ENCODE measurements at places on chromosomes 16 and 17.

DNA sequence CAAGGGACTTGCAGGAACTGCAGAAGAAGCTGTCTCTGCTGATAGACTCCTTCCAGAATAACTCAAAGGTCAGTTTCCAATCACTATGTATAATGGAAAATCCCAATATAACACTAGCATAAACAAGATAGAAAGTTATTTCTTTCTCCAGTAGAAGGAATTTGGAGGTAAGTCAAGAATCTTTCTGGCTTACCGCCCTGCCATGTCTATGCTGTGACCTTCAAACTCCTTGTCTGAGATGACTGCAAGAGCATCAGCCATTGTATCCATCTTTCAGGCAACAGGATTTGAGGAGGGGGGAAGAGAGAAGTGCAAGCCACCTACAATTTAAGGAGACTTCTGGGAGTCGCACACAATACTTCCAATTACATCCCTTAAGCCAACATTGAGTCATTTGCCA, 2.7 kb downstream of the LDAF1 start:
- no peak for DNase-seq

DNA sequence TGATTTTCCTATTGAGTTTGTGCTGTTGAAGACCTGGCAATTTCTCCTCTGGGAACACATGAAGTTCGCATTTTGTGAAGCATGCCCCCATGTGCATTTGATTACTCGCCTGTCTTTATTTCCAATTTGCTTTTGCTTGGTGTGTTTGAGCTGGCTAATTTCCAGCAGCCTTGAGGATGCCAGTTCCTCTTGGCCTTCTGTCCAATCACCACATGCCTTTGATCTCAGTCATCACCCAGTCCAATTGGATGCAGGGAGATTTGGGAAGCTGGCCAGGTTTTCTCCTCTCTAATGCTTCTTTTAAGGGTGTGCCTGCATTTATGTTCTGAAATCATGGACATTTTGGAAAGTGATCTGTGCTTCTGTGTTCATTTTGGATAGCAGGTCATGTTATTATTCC, 3.8 kb upstream of the TMEM100 start:
- DNase-seq: peak; percentile 99

GRCh38 chr16:74296104-74296431, 546 bp upstream of the PSMD7 start:
- no peak for DNase-seq

GRCh38 chr17:34930283-34930682, 31.0 kb downstream of the CCT6B start:
- no peak for DNase-seq

DNA sequence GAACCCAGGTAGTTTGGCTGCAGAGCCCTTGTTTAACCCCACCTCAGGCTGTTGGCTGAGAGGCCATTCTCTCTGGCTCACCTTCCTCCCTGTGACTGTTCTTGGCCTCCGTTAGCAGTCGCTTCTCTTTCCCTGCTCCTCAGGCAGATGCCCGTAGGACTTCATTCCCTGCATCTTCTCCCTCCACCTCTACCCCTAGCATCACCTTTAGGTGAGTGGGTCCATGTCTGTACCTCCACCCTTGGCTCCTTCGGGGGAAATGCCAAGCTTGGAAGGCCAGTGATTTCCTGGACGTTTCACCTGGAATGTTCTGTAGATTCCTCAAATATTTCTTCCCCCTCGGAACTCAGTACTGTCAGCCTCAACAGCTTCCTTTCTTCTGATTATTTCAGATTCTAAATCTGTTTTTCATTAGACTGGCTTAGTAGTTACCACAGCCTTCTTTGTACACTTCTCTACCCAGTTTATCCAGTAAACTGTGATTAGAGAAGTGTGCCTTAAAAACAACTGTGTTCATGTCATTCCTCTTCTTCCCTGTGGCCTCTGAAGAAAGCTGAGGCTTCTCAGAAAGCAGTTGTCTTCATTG, 227.9 kb downstream of the MSI2 start:
- peak; percentile 70 for DNase-seq

DNA sequence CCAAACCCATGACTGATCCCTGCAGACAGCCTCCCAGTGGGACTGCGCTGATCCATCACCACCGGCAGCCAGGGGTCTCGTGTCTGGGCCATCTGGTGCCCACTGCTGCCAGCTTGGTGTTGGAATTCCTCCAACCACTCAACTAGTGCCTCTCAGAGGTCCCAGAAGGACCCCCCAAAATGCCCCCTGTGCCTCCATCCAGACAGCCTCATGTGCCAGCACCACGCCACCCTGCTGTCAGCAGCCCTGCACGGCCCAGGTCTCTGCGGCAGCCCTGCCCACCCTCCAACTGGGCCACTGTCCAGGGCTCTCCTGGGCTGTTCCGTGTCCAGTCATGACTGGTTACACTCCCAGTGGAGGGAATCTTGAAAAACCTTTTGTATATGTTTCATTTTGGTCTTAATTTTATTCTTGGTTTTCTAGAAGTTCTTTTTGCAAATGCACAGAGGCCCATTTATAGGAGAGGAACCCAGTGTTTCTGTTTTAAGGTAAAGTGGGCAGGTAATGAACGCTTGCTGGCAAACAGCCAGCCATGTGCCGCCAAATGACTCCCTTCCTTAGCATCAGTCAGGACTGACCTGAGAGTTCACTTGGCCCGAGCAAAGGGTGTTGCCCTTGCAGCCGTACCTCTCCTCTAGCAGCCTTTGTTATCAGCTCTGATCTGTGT, 34.6 kb downstream of the GRIN2C start:
- no peak for DNase-seq

GRCh38 chr17:44137891-44138709, 3.6 kb upstream of the HROB start:
- DNase-seq: peak; percentile 99

- DNase-seq: no peak
Observed at GRCh38 chr16:82358606-82359221, 188.7 kb upstream of the MPHOSPH6 start.

DNA sequence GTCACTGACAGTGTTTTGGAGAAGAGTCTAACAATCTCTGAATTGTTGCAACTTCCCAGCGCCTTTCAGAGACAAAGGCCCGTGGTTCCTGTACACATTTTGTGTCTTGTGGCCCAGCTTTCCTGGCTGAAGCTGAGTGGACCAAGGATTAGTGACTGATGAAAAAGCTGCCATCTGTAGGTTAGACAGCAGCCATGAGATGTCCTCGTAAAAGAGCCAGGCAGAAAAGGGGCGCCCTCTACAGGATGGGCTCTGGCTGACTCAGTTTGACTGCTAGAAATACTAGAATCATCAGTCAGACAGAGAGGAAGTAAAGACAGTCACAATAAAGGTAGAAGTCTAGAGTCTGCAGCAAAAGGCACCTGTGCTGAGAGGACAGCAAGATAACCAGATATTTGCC, 26.5 kb upstream of the NF1 start:
- DNase-seq: peak; percentile 25

- no peak for DNase-seq
Observed at GRCh38 chr17:49472527-49472926, 22.6 kb upstream of the NGFR start.

GRCh38 chr17:58488428-58488890, 251 bp upstream of the HSF5 start:
- DNase-seq: no peak

GRCh38 chr16:49675413-49675812, 180.5 kb downstream of the ZNF423 start:
- no peak for DNase-seq

DNA sequence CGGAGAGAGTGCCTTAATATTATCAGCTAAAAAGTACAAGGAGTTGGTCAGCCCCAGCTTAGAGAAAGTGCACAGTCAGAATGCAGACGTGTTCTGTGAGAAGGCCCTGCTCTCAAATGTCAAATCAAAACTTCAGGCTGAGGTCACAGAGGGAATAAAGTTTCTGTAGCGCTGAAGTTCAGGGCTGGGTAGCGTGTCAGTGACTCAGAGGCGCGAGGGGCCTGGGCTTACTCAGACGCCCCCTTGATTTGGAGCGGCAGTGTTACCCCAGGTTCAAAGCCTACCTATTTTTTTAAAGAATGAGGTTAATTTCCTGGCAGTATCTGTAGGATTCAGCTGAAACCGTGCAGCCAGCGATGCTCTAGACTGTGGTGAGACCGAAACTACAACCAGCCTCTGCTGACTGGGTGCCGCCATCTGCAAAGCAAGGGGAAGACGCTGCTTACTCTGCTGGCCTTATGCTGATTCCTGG, 4.8 kb downstream of the CIAO3 start:
- no peak for DNase-seq

Data from fibroblast of skin of scalp (primary cell).